ENCODE measurements at places on chromosomes 2 and 18.
A peak's percentile ranks its signal among the peaks of the same experiment; 100 is the strongest.

- no peaks in the 10 kb centered on the region for H3K36me3 ChIP-seq
- H3K27ac ChIP-seq: no peak overlapping the region
- DNase-seq: no peak
- H3K4me3 ChIP-seq: no peak overlapping the region
These were observed 128.6 kb downstream of the MSTN start for GRCh38 chr2:189933911-189934399.

DNA sequence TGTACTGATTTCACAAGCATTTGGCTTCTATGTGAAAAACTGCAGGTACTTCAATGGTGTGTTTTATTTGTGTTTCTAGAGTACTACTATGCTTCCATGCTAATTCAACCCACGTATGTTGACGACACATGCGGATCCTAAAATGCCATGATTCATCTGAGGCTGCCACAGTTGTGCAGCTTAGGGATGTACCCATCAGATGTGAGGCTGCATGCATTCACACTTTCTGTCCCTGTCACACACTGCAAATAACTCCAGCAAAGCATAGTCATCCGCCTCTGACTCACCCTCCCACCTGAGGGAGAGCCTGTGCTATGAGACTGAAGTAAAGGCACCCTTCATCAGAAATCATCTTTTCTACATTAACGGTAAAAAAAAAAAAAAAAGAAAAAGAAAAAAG, 22.1 kb upstream of the SERTAD2 start:
- H3K27ac ChIP-seq: no peak overlapping the region
- no peaks in the 10 kb centered on the region for H3K36me3 ChIP-seq
- peaks cover 11% of the 10 kb centered on the region for H3K4me1 ChIP-seq
- DNase-seq: no peak

DNA sequence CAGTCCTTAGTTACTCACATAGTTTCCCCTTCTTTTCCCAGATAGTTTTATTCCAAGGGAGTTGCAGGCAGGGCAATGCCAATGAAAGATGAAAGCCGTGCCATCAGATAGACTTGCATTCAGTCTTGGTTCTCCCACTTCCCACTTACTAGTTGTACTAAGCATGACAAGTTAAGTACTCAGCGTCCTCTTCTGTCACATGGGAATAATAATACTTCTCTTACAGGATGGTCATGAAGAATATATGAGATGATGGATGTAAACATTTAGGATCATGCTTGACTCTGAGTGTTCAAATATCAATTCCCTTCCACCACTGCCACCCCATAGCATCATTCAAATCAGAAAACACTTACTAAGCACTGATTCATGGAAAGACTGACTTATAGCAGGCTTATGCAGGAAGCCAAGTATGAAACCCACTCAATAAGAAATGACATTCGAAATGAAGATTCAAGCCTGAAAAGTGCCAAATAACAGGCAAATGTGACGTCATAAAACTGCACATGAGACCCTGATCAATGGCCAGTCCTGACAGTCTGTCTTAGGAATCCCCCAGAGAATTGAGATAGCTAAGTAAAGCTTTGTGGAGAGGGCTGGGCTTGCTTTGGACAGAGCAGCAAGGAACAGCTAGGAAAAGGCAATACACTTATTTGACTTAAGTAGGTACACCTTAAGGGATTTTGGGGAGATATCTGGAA, 11.1 kb upstream of the EVA1A start:
- no peak for DNase-seq
- H3K36me3 ChIP-seq: no peaks in the 10 kb centered on the region
- H3K4me1 ChIP-seq: peaks cover 11% of the 10 kb centered on the region
- no peaks in the 10 kb centered on the region for H3K27me3 ChIP-seq
- no peak overlapping the region for H3K4me3 ChIP-seq

GRCh38 chr2:216139884-216140283, 30.7 kb downstream of the XRCC5 start:
- H3K27ac ChIP-seq: no peak overlapping the region
- H3K4me3 ChIP-seq: no peak overlapping the region

- no peak overlapping the region for H3K27ac ChIP-seq
- no peaks in the 10 kb centered on the region for H3K36me3 ChIP-seq
- H3K4me1 ChIP-seq: peaks cover 9% of the 10 kb centered on the region
- no peaks in the 10 kb centered on the region for H3K27me3 ChIP-seq
- H3K4me3 ChIP-seq: no peak overlapping the region
These were observed 104.3 kb downstream of the KYNU start for GRCh38 chr2:142981756-142982155.

- no peak for DNase-seq
- peaks cover 3% of the 10 kb centered on the region for H3K4me1 ChIP-seq
- H3K4me3 ChIP-seq: no peak overlapping the region
- no peaks in the 10 kb centered on the region for H3K27me3 ChIP-seq
- no peak overlapping the region for H3K27ac ChIP-seq
These were observed 197.3 kb downstream of the SLC8A1 start for GRCh38 chr2:40254611-40255010.

DNA sequence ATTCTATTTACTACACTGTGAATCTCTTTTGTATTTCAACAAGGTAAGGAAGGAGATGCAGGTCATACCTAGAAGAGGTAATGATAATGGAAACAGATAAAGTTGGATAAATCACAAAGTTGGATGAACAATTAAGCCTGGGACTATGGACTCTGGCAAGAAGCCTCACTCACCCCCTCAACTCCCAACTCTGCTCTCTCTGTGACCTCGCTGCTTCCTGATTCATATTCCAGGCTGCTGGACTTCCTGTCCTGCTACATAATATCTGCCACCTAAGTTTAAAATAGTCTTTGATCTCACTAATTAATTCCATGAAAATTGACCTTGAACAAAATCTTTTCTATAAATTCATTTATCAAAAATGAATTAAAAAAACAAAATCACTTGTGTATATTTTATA, 215.3 kb downstream of the CALCRL start:
- no peaks in the 10 kb centered on the region for H3K27me3 ChIP-seq
- no peaks in the 10 kb centered on the region for H3K4me1 ChIP-seq
- no peak overlapping the region for H3K27ac ChIP-seq
- H3K36me3 ChIP-seq: no peaks in the 10 kb centered on the region
- no peak for DNase-seq

DNA sequence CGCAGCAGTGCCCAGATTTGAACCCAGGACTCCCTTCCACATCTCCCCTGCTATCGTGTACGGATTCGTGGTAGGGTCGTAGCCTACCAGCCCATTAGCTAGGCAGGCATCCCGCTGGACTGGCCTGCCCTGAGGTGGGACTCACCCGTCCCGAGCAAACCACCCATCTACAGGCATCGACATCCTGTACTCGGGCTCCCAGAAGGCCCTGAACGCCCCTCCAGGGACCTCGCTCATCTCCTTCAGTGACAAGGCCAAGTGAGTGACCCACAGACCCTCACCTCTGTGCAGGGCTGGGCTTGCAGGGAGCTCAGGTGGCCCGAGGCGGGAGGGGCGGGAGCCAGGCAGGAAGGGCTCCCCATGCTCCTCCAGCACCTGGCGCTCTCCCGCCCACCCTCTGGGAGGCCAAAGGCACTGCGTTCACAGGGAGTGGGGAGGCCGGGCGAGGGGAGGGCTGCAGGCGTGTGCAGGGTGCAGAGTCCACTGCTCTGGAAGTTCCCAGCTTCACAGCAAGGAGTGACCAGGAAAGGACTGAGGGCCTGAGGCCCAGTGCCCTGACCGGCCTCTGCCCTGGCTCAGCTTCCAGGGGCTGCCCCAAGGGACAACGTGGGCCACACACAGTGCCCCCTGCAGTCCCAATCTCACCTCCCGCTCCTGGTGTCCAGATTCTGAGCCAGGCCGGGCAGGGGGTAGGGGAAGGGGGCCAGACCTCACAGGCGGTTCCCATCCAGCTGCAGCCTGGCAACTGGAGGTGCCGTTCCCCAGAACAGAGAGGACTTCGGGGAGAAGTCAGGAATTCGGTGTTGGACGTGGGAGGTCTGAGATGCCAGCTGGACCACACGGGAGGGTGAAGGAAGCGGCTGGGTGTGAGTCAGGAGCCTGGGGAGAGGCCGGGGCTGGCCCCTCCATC, 5.4 kb downstream of the AGXT start:
- H3K4me1 ChIP-seq: no peaks in the 10 kb centered on the region
- no peaks in the 10 kb centered on the region for H3K36me3 ChIP-seq

DNA sequence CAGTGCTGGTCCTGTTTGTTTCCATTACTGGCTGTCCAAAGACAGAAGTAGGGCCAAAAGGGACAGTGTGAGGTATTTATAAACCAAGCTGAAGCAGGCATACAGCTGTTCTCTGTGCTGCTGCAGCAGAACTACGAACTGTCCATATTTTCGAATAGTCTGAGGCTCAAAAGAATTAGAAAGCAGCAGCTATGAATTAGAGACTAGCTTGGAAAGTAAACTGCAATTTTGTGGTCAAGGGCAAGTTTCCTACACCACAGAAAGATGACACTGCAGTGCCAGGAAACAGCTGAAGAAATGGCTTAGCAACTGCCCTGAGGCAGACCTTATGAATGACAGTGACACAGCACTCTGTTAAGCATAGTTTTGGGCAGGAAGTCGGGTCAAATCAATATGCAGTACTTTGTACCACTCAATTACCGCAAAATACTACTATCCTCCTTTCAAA, 125.3 kb downstream of the TMEM131 start:
- H3K27ac ChIP-seq: no peak overlapping the region
- H3K4me1 ChIP-seq: peaks cover 32% of the 10 kb centered on the region
- no peaks in the 10 kb centered on the region for H3K27me3 ChIP-seq
- H3K36me3 ChIP-seq: no peaks in the 10 kb centered on the region
- no peak overlapping the region for H3K4me3 ChIP-seq
- DNase-seq: no peak

DNA sequence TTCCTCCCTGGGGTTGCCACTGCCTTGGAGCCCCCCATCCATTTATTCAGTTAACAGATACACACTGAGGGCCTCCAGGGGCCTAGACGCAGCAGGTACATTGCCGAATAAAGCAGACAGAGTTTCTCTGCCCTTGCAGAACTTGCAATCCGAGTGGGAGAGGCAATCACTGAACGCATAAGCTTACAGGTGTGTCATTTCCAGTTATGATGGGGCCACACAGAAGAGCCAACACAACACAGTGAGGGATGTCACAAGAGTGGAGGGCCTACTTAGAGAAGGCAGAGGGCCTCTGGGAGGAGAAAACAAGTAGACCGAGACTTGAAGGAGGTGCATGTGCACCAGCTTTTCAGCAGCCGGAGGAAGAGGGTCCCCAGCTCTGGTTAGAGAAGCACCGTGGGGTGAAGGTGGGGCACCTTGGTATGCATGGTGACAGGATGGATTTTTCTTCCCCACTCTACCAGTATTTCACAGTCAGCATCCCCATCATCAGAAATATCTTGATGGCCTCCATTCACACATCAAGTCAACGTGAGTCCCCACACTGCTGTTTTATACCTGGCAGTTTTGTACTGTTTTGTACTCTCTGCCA, 150.9 kb downstream of the SMAD7 start:
- DNase-seq: peak; percentile 70
- no peaks in the 10 kb centered on the region for H3K27me3 ChIP-seq
- no peak overlapping the region for H3K27ac ChIP-seq

DNA sequence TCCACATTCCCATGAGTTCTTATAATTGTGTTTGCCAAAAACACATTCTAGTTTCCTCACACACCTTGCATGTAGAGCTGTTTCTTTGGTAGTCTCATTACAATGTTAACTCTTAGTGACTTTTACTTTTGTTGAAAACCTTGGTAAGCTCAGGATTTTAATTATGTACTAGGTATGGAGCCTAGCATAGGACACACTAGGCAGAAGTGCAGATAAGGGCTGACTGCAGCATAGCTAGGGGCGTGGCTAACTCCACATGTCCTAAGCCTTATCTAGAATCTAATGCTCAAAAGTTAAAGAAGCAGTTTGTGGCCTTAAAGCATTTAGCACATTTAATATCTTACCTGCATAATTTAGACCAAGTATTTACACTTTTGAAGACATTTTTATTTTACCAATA, 153.7 kb upstream of the FBXO11 start:
- H3K27ac ChIP-seq: no peak overlapping the region
- H3K36me3 ChIP-seq: no peaks in the 10 kb centered on the region
- no peaks in the 10 kb centered on the region for H3K27me3 ChIP-seq

GRCh38 chr18:57819119-57819518, 16.0 kb upstream of the ATP8B1 start:
- H3K4me3 ChIP-seq: no peak overlapping the region
- H3K4me1 ChIP-seq: no peaks in the 10 kb centered on the region
- no peak for DNase-seq
- no peak overlapping the region for H3K27ac ChIP-seq
- H3K27me3 ChIP-seq: no peaks in the 10 kb centered on the region
- no peaks in the 10 kb centered on the region for H3K36me3 ChIP-seq

DNA sequence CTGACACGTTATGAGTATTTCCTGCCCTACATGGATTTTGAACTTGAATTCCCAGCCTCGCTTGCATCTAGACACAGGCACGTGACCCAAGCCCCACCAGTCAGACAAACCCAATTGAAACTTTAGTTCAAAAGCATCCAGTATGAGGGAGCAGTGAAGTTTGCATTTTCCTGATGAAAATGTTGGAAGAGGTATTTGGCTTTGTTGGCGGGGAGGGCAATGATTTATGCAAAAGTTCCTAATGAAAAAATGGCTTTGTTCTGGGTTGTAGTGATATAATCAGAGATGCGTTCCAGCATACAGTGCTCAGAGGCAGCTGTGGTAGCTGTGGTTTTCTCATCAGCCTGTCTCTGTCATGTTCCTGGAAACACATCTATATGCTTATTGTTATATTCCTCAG, 36.8 kb upstream of the CPS1 start:
- H3K27me3 ChIP-seq: no peaks in the 10 kb centered on the region
- no peak for DNase-seq
- H3K36me3 ChIP-seq: no peaks in the 10 kb centered on the region
- no peaks in the 10 kb centered on the region for H3K4me1 ChIP-seq
- no peak overlapping the region for H3K4me3 ChIP-seq
